ENCODE measurements at places on chromosomes 2 and 18. TPM values are rescaled to one million over a fixed set of nuclear protein-coding genes. Genes with fewer than 3 reads are reported as not detected.

CAMKMT gene
- 20.2 TPM for total RNA-seq

- DNase-seq: no peak
Observed at GRCh38 chr2:191303140-191304005, 58.2 kb downstream of the MYO1B start.

DNA sequence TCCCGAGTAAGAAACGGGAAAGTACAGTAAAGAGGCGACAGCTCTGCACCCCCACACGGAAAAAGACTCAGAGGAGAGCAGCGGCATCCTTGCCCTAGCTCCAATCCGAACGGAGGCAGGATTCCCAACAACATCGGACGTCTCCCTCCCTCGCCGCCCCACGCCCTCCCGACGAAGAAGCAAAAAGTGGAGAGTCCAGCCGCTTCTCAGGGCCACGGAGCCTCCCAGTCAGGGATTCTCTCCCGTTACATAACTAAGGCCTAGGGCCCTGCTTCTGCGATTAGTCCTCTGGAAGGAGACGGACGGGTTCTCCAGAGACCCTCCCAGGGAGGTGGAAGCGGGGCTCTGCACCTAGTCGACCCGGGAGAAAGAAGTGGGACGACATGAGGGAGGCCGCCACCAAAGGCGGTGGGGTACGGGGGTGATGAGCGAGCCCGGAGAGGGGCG is 587 bp downstream of the SUMO1 start:
- DNase-seq: no peak

GRCh38 chr2:237057893-237058300 is 27.8 kb upstream of the COPS8 start:
- DNase-seq: no peak
